ENCODE measurements at places on chromosomes 5 and 9. TPM values are rescaled to one million over a fixed set of nuclear protein-coding genes. Genes with fewer than 3 reads are reported as not detected.

Gene PCDHB7
- polyA plus RNA-seq = not detected

DNA sequence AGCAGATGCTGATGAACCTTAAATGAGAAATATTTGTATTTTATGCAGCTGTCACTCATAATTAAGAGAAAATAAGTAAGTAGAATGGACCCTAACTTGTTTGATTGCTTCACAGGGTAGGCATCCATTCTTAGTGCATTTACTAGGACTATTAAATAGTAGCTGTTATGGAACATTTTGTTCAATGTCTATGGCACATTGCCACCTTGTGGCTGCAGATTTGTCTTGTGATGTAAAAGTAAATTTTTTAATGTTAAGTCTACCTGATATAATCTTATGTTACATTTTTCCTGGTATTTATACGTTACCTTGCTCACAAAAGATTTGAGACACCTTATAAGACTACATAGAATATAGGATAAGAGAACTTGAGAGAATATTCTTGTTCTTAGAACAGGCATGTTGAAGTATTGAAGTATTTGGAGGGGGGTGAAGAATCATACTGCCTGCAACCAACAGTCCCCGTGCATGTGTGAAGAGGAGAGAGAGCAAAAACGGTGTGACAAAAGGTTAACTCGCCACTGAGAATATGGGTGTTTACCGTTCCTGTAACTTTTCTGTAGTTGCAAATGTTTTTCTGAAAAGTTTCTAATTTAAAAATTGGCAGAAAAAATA lies 161.1 kb downstream of the MAST4 start:
- peak; percentile 8 for DNase-seq

DNA sequence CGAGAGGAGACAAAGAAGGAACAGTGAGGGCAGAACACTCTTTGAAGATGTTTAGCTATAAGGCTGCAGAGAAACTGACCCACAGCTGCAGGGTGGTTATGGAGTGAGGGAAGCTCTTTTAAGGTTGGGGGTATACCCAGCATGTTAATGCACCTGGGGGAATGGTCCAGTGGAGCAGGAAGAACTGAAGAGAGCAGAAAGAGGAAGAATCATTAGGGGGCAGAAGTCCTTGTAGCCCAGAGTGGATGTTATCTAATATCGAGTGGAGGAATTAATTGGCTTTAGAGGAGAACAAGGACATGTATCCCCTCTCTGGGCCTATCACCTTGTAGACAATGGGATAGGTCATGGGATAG lies 7.7 kb downstream of the IL4 start:
- peak; percentile 39 for DNase-seq

Gene DDX4
- polyA plus RNA-seq = not detected

Gene FRRS1L
- not detected for polyA plus RNA-seq

DNA sequence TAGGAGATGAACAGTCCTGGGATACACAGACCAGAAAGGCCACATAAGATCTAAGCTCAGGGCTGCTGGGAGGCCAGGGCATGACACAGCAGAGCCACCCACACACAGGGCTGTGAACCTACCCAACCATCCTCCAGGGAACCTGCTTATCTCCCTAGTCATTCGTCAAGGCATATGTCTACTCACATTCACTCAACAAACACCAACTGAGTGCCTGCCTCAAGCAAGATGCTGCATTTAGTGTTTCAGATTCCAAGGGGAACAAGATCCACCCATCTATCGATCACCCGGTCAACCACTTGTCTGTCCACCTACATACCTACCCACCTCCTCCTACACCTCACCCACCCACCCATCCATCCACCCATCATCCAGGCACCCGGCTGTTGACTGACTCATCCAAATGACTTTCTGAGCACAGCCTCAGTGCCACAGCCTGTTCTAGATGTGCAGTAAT lies 1.9 kb downstream of the DPM2 start:
- DNase-seq = no peak

DNA sequence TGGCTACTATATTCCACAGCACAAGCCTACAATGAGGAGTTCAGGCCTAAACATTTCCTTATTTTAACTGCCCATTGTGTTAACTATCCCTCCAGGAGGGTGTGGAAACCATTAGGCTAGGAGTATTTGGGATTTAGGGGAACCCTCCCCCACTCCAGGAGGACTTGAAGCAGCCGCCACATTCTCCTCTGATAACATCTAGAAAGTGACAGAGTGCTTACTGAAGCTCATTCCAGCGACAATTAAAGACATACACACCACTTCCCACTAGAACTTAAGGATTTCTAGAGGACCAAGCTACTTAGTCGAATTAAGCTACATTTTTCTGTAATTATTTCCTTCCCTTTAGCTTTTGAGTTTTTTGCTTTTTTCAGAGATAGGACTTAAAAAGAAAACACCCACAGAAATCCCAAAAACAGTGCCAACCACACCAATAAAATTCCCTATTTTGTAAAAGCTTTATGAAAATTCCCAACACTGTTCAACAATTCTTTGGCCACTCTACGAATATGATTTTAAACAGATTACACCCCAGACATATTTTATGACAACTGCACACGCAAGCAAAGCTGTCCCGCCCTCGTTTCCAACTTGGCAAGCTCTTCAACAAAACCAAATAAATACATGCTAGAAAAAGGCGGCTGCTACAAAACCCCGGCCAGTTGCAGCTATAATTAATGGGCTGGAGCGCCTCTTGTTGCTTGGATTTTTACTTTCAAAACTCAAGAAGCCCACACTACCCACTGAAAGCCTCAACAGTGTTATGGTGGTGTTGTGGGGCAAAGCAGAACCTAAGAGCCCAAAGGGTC lies 4.5 kb downstream of the ROR2 start:
- no peak for DNase-seq

- DNase-seq = no peak
These were observed 72.4 kb upstream of the LHFPL2 start for GRCh38 chr5:78720997-78721396.

- no peak for DNase-seq
These were observed 1.7 kb downstream of the ADAMTS19 start for GRCh38 chr5:129461711-129462332.

DNA sequence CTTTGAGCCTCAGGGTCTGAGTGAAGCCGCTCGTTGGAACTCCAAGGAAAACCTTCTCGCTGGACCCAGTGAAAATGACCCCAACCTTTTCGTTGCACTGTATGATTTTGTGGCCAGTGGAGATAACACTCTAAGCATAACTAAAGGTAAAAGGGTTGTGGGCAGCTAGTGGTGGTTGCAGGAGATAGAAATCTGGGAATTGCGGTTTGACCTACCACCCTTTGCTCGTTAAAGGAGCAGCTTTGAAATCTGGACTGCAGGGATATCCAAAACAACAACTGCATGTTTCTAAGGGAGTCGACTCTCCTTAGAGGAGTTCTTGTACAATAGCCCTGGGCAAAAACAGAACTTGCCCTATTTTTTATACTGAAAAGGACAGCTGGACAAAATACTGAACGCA lies 19.0 kb downstream of the ABL1 start:
- no peak for DNase-seq

GRCh38 chr5:157750320-157750719 lies 6.8 kb downstream of the LSM11 start:
- DNase-seq = no peak

Gene FCN1
- 5.1 TPM for polyA plus RNA-seq

GRCh38 chr5:132437604-132438266 lies 52.8 kb downstream of the IRF1 start:
- peak; percentile 65 for DNase-seq

Gene FBP1
- polyA plus RNA-seq = 4.5 TPM

DNA sequence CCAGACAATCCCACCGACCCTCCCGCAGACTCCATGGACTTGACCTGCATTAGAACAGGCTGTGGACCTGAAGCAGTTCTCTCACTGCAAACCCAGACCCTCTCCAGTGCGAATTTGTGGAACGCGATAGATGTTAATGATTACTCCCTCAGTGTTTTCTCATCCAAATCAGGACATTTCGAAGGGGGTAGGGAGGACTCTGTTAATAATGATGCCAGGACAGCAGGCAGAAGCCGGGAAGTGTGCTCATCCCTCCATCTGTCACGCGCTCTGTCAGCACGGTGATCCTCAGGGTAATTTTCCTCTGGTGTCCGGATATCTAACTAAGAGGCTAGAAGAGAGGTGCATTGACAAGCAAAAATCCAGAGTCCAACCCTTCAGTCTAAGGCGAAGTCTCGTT lies 18.8 kb downstream of the RAPGEF1 start:
- no peak for DNase-seq

GRCh38 chr5:150515446-150515845 lies 7.5 kb downstream of the NDST1 start:
- DNase-seq = no peak

Gene FBXW11
- polyA plus RNA-seq = 41.0 TPM

- DNase-seq = no peak
These were observed 178.8 kb upstream of the NREP start for GRCh38 chr5:111935835-111936234.

DNA sequence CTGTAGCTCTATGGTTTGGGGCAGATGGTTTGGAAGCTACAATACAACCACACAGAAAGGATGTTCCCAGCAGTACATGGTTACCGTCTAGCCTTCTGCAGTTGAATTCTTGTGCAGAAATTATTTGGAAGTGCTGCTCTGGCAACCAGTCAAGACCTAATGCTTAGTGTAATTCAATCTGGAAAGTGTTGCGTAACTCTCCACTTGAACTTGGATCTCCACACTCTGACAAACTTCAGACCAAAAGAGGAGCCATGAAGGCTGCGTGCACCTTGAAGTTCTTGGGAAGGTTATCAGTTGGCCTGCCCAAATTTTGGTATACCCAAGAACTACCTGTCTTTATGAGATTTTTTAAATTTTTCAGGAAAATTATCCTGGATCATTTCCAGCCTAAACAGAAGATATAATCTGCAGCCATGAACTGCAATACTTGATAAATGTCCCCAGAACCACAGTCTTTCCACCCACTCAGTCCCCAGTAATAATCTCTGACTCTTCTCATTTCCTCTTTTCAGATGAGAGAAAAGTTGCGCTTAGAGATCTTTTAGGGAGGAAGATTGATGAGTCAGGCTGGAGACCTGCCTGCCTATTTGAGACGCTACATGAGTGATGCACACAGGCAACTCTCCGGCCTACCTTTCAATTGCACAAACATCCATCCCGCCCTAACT lies 159.9 kb downstream of the FANCC start:
- DNase-seq = no peak

- peak; percentile 34 for DNase-seq
These were observed 982 bp downstream of the EPB41L4A start for GRCh38 chr5:112417931-112418658.

Gene RORB
- polyA plus RNA-seq = not detected

DNA sequence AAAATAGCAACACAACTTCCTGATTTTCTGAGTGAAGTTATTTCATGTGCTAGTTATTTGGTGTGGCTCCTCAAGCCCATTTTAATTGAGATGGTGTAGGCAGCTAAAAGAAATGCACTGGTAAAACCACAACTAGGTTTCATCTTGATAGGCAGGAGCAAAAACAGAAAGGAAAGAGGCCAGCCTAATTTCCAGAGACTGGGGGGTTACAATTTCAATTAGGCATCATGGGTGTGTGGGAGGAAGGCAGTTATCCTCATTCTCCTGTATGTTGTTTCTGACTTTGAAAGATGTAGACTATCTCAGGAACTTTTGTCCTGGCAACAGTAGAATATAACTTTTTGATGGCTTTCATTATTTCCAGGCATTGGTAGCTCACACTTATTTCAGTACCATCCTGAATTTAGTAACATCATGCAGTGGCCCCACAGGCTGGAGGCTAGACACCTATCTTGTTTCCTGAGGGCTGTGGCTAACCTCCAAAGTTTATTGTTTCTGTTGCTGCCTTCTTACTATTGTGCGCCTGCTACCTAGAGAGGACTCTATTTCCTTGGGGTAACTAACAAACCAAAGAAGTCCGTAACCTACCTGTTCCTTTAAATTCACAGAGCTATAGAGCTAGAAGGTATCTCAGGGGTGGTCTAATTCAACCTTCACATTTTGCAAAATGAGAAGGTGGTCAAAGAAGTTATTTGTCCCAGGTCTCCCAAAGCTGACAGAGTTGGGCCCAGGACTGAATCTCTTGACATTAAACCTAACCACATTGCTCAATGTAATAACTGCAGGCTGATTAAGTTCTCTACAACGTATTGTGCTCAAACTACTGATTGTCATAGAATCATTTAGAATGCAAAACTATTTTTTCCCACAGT lies 42.4 kb downstream of the FYB1 start:
- no peak for DNase-seq

Gene DBH
- not detected for polyA plus RNA-seq

DNA sequence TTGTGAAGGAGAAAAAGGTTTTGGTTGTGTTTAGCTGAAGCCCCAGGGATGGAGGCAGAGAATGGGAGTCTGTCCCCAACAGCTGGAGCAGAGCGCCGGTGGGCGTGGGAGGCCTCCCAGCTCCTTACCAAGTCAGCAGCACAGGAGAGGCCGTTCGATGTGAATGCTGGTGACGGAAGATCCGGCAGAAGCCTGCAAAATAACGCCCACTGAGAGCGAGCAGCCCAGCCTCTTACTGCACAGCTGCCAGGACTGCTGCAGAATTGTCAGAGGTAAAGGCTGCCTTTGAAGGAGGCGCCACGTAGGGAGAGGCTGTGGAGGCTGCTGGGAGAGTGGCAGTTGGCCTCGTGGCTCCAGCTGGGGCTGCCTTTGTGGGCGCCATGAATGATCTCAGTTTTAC lies 26.2 kb downstream of the ANGPTL2 start:
- DNase-seq = no peak

Gene MAMDC2
- not detected for polyA plus RNA-seq

- DNase-seq = no peak
These were observed 20.9 kb upstream of the BNIP1 start for GRCh38 chr5:173123416-173123815.

- DNase-seq = no peak
These were observed 605.6 kb downstream of the MTRR start for GRCh38 chr5:8474569-8474930.

GRCh38 chr9:93219692-93220091 lies 35.8 kb downstream of the WNK2 start:
- DNase-seq = no peak

- DNase-seq = no peak
These were observed 51.6 kb upstream of the PHYKPL start for GRCh38 chr5:178284093-178284675.

Gene GFI1B
- 0.89 TPM for polyA plus RNA-seq

Gene SH3GL2
- not detected for polyA plus RNA-seq

Gene TNFAIP8
- 224 TPM for polyA plus RNA-seq

Gene PNPLA7
- polyA plus RNA-seq = 5.8 TPM

Gene OXCT1
- 25.8 TPM for polyA plus RNA-seq

GRCh38 chr5:151283120-151283825 lies 20.3 kb downstream of the SLC36A3 start:
- DNase-seq = no peak

DNA sequence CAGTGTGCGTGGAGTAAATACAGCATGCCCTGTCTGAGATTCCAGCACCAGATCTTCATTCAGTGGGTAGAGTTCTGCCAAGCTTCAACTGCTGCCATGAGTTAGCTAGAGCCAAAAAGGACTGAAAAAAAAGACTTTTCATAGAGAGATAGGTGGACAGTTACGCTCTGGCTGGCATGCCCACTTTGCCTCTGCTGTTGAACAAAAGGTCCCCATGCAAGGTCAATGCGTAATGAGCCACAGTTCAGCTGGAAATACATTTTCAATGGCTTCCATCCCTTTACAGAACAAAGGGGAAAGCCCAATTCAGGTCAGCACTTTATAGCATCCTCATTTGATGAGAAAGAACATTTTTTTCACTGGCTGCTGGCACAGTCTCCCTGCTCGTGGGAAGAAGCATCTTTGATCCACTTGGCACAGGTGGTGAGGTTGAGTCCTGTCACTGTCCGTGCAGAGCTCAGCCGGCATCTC lies 86.9 kb upstream of the ERCC6L2 start:
- no peak for DNase-seq

Gene ESM1
- not detected for polyA plus RNA-seq

- DNase-seq = peak; percentile 58
These were observed 4.1 kb downstream of the HBEGF start for GRCh38 chr5:140342287-140342686.

Gene PFN3
- not detected for polyA plus RNA-seq

- DNase-seq = no peak
These were observed 4.1 kb downstream of the HACD4 start for GRCh38 chr9:21027295-21027694.
